ENCODE measurements at places on chromosomes 16 and 17.

DNA sequence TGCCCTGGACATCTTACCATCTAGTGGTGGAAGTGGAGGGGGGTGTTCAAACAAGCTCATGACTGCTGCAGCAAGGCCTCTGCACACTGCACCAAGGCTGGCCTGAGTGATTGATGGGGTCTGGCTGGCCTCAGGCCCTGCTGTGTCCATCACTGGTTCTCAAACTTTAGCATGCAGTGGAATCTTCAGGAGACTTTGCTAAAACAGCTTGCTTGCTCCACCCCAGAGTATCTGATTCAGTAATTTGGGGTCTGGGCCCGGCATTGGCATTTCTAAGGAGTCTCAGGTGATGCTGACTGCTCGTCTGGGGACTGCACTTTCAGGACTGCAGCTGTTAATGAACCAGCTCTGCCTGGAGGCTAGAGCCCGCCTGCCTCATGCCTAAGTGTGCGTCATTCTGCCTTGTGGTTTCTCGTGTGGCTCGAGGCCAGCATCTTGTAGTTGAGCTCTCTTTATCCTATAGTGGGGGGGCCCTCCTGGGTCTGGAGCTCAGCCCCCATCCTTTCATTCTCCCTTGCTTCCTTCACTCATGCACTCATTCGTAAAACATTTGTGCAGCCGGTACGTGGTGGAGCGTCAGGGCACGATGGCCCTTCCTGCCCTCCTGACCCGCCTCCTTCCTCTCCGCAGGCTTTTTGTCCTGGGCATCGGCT, 4.1 kb downstream of the MGAT5B start:
- DNase-seq, result peak; percentile 12

DNA sequence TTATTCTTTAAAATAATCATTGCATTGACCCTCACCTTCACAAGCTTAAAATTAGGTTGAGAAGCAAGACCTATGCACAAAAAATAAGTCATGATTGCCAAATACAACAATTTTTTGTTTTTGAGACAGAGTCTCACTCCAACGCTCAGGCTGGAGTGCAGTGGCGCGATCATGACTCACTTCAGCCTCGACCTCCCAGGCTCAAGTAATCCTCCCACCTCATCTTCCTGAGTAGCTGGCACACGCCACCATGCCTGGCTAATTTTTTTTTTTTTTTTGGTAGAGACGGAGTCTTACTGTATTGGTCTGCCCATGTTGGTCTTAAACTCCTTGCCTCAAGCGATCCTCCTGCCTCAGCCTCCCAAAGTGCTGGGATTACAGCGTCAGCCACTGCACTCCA, 24.2 kb downstream of the ZNF652 start:
- DNase-seq, result peak; percentile 23

GRCh38 chr17:55546991-55547664, 35.9 kb upstream of the SMIM36 start:
- peak; percentile 65 for DNase-seq

DNA sequence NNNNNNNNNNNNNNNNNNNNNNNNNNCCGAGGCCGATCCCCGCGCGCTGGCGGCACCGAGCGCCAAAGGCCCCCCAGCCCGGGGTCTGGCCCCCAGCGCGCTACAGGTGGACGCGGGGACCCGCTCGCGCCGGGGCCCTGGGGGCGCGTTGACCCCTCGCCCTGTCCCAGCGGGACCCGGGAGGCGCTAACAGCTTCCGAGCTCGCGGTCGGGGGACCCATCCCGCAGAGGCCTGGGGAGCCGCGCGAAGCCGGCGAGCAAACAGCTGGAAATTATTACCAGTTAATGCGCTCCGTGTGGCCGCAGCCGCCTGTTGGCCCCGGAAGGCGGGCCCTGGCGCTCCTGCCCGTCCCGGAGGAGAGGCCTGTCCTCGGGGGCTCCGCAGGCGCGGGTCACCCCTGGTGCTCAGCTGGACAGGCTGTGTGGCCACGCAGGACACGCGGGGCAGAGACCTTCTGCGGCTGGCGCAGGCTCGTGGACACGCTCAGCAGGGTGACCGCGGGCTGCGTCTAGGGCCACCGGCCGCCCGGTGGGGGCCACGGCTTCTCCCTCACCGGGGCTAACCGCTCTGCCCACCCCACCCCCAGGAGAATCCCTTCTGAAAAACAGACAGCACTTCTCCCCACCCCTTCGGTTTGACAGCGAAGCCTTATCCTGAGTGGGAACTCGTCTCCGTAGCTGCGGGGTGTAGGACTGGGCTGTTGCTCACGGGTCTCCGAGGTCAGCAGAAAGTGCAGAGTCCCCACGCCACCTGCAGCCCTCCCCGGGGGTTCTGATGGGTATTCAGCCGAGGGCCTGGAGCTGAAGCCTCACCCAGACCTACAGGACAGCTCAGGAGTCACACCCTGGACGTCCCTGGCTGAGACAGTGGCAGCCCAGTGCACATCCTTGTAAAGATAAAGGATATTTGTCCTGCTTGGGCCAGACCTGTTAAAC, 138.7 kb upstream of the RPH3AL start:
- peak; percentile 43 for DNase-seq

GRCh38 chr16:72124761-72125634, 31.4 kb downstream of the DHX38 start:
- DNase-seq, result peak; percentile 80

DNA sequence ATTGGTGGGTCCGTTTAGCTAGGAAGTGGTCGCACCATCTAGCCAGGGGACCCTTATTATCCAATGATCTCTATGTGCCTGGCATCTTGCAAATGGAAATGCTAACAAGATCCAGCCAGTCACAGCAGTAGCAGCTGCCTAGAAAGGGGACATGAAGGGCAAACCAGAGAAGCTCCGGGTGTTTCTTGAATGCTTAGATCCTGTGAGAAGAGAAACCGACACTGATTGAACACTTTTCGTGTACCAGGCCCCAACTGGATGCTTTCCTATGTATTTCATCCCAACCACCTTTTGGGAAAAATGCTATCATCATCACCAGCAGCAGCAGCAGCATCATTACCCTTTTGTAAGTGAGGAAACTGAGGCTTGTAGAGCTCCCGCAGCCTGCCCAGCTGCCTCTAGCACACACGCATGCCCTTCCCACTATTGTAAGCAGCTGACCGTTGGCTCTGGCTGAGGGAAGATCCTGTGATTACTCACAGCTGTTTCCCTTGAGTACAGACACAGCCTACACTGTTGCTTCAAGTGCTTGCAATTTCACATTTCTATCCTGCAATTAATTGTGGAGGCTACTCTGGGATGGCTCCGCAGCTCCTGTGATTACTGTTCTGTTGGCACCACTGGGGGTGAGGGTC, 180.7 kb upstream of the CACNG5 start:
- peak; percentile 46 for DNase-seq

DNA sequence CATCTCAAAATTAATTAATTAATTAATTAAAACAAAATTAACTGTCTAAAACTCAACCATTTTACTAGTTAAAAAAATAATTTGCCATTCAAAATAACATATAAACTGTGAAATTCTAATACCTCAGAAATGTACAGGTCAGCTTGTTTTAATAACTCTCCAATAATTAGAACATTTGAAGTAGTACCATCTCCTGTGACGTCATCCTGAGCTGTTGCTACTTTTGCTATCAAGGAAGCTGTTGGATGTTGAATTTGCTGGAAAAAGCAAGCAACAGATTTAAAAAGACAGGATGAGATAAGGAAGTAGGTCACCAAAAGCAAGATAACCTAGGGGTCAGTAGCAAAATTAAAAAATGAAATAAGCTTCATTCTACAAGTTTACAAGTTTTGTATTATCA, 2.8 kb downstream of the CCT6B start:
- DNase-seq, result no peak

- no peak for DNase-seq
Observed at GRCh38 chr16:4936991-4937781, at the start of gene PPL. Gene PPL (minus strand): TSS chr16:4937148. CDS start chr16:4937045, 103 bp downstream.

- no peak for DNase-seq
Observed at GRCh38 chr17:81792675-81793615, 11.0 kb upstream of the GCGR start.

- DNase-seq, result no peak
Observed at GRCh38 chr17:27601975-27602302, 29.0 kb upstream of the LGALS9 start.

DNA sequence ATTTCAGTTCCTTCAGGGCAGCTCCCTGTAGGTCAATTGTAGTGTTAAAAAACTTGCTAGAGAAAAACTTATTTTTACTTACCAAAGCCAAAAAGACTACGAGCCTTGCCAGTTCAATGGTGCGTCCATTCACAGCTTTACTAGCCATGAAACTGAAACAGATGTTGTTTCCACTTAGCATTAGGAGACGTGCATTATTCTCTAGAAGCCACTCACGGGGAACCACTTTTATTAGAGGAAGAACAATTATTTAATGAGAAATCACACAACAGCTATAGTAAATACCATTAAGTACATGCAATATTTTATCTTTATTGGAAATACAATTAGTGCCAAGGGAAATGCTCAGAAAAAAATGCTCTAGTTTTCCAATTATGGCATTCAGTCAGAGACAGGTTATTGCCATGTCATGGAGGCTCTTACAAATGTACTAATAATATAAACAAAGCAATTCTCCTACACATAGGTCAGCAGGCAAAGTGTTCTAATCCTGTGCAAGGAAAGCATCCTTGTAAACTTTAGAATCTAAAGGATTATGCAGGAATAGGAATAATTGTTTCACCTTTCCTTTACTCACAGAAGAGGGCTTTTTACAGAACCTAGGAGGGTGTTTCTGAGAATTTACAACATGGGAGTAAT, 17.4 kb downstream of the LASP1NB start:
- DNase-seq, result no peak

DNA sequence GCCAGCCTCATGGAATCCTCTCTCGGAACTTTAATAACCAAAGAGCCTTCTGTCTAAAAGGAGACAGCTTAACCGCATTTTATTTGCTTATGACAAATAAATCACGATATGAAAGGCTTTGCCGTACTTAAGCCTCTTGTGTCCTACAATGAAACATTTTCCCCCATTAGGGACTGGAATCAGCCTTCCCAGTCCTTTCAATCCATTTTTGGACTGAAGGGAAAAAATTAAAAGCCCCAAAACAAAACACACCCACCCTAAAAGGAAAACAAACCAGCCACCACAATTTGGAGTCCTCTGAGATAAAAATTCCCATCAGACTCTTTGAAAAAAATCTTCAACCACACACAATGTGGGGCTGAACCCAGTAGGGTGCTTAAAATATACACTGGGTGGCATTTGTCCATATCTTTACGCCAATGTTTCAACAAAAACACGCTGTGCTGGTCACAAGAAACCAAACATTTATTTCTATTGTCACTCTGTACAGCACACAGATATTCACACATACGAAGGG, 3.0 kb downstream of the HOXB4 start:
- DNase-seq, result no peak

DNA sequence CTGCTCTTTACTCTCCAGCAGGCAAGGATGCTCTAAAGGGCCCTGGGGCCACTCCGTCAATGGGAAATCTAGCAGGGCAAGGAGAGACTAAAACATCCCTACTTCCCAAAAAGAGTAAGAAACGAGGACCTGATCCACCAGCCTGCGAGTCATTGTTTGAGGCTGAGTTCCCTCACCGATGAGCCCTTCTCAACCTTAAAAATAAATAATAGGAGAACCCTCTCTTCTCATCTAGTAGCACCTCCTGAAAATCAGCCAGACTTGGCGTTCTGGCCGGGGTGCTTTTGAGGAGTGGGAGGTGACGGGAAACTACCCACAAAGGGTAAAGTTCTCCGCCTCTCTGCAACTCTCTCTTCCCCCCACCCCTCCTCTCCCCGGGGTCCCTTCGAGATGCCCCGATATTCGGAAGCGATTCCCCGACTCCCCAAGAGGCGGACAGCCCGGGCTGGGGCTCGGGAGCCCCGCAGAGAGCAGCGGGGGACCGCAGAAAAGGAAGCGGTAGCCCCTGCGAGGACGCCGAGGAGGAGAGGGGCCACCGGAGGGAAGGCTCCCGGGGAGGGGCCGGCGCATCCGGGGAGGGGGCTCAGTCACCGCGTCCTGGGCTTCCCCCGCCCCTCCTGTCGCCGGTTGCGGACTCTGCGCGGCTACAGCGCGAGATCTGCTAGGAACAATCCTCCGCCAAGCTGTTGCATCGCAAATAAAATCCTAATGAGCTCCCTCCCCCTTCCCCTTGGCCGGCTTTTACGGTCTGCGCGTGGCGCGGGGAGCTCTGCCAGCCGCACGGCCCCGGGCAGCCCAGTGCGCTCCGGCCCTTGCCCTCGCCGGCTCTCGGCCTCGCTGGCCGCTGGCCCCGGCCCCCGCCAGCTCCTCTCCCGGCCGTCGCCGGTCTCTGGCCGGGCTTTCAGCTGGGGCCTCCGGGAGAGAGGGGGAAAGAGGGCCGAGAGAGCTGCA, 1.3 kb downstream of the HOXB9 start:
- no peak for DNase-seq

DNA sequence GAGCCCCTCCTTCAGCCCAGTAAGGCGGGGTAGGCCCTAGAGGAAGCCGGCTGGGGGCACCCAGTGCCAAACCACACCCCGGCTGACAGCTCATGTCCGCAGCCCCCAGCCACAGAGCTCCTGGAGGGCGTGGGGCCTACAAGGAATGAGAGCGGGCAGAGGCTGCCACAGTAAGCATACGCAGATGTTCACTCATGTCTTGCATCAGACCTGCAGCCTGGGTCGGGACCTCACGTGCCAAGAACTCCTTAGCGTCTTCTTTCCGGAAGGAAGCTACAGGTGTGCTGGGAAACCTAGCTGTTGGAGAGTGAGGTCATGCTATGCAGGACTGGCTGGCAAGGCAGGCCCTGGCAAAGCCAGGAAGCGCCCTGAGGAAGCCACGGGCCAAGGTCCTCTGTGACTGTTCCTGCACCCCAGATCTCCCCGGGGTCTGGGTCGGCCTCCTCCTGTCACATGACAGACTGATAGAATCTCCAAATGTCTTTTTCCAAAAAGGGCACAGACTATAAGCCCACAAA, 1.6 kb downstream of the ZNF598 start:
- DNase-seq, result no peak

DNA sequence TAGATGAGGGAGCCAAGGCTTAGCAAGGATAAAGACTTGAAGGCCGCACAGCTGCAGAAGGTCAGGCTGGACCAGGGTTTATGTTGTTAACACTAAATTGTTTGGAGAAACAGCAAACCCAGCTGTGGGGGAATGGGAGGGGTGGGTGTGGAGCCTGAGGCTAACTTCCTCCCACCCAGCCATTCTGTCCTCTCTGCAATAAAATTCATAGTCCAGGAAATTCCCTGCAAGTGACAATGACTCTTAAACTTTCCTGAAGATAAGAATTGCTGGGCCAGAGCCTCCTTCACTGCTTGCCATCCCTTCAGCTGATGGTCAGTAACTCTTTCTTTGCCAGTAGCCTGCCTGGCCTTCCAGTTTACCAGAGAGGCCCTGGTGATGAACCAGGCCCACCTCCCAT, 19.4 kb upstream of the ATP5MC1 start:
- no peak for DNase-seq

GRCh38 chr17:49987290-49987585, 7.8 kb downstream of the DLX3 start:
- no peak for DNase-seq

DNA sequence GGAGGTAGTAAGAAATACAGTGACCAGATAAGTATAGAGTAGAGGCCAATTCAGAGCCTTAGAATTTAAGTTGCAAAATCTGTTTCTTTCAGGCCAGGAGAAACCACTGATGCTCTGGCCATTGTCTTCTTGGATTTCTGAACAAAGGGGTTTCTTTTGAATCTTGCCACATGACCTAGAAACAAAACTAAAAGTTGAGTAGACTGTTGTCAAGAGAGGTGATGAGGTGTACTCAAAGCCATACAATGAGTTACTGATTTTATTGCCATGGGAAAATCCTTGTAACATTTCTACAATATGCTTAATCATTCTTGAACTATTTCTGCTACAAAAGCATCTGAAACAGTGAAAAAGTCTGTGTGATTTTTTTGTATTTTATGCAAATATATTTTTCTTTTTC, 881.3 kb downstream of the CDH11 start:
- no peak for DNase-seq

Measured in suppressor macrophage treated with lipopolysaccharide for 4 hours (primary cell).